ENCODE measurements at places on chromosomes 3 and 15.
A peak's percentile ranks its signal among the peaks of the same experiment; 100 is the strongest.

- no peak for DNase-seq
These were observed 34.7 kb upstream of the SLC24A5 start for GRCh38 chr15:48086133-48086532.

DNA sequence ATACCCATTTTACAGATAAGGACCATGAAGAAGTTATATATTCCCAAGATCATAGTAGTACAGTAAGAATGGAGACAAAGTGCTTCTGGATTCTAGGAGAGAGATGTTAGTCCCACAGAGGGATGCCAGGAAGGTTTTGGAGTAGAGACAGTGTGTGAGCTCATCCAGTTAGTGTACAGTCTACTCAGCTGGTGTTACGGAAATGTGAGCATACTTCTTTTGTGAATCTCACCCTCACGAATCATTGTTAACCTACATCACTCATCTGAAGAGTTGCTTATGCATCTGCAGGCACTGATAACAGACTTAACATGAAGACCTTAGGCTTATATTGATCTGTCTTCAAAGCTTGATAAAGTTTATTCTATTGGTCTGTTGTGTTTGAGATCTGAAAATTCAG lies 106.6 kb upstream of the PTPRG start:
- DNase-seq, result no peak

GRCh38 chr3:135878501-135878900 lies 87.0 kb upstream of the PPP2R3A start:
- no peak for DNase-seq

DNA sequence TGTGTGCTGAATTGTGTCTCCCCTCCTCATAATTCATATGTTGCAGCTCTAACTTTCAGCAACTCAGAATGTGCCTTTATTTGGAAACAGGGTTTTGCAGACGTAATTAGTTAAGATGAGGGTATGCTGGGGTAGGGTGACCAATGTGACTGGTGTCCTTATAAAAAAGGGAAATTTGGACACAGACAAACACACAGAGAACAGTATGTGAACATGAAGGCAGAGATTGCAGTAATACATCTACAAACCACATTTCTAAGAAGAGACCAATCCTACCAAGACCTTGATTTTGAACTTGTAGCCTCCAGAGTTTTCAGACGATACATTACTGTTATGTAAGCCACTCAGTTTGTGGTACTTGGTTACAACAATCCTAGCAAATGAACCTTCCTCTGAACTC lies 817.8 kb downstream of the TUSC7 start:
- no peak for DNase-seq

GRCh38 chr15:43889042-43889441 lies 62.2 kb downstream of the WDR76 start:
- no peak for DNase-seq

DNA sequence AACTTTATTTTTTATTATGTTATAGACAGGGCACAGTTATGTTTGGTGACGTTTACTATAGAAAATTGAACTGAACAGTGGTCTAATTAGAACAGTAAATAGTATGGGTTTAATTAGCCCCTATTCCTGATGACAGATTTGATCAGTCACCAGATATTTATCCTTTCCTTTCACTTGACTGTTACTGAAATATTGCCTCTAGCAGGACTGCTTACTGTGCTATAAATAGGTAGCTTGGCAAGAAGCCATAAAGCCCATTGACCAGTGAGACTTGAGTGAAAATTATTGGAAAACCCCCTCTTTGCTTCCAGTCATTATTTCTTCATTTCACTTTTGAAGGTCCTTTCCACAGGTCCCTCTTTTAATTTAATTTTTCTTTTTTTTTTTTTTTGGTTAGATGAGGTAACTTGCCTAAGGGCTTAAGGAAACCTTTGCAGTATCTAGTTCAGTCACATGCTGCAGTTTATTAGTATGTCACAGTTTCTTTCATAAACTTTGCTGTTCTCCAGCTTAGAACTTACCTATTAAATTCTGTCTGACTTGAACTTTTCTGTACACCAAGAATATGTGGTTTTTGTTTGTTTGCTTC lies 115.6 kb downstream of the ADAMTSL3 start:
- no peak for DNase-seq

DNA sequence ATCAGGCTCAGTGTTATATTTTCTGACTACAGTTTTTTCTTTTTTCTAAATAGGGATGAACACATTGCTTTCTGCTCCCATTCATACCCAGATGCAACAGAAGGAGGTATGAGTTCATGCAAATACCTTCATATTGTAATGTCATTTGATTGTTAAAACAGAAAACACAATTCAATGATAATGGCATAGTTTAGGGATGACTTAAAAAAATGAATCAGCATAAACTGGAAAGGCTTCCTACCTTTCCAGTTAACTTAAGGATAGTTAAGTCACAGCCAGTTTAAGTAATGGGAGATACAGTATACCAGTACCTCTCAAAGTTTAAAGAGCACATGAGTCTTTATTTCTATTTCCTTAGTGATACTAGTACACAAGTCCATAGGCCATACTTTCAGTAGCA lies 24.9 kb downstream of the KNL1 start:
- DNase-seq, result no peak

GRCh38 chr3:64046592-64046991 lies 23.3 kb upstream of the PSMD6 start:
- DNase-seq, result no peak

GRCh38 chr3:133834621-133835417 lies 29.2 kb downstream of the SRPRB start:
- DNase-seq, result no peak

GRCh38 chr3:194810076-194810475 lies 124.4 kb downstream of the FAM43A start:
- DNase-seq, result no peak

GRCh38 chr15:98599909-98600691 lies 48.2 kb upstream of the IGF1R start:
- DNase-seq, result no peak

DNA sequence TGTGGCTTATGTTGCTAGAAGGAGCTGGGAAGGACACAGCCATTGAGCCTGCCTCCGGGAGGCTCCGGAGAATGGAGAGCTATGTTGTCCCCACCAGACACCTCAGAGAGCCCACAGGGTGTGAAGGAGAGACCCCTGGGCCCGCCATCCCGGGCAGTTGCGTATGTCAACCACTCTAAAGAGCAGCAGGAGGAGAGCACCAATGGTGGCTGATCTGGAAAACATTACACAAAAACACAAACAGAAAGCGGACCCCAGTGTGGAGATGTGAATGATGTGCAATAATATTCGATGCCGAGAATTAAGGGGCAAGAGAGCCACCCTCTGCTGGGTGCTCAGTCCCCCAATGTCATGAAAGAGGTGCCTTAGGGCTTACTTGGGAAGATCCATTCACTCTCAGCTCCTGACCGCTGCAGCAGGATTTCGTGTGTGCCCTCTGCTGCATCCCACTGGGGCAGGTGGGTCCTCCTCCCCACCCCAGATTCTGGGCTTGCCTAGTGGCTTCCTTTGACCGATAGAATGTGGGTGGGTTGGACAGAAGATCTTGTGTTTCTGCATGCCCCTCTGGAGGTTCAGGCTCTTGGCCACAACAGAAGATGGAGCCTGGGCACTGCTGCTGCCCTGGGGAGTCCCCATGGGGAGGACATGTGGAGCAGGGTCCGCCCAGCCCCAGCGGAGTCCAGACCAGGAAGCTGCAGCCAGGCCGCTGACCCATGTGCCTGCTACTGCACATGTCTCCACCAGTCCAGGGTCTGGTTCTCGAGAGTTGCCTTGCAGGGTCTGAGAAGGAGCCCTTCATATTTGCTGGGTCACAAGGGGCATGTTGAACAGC lies 245.3 kb downstream of the OCA2 start:
- DNase-seq, result no peak

DNA sequence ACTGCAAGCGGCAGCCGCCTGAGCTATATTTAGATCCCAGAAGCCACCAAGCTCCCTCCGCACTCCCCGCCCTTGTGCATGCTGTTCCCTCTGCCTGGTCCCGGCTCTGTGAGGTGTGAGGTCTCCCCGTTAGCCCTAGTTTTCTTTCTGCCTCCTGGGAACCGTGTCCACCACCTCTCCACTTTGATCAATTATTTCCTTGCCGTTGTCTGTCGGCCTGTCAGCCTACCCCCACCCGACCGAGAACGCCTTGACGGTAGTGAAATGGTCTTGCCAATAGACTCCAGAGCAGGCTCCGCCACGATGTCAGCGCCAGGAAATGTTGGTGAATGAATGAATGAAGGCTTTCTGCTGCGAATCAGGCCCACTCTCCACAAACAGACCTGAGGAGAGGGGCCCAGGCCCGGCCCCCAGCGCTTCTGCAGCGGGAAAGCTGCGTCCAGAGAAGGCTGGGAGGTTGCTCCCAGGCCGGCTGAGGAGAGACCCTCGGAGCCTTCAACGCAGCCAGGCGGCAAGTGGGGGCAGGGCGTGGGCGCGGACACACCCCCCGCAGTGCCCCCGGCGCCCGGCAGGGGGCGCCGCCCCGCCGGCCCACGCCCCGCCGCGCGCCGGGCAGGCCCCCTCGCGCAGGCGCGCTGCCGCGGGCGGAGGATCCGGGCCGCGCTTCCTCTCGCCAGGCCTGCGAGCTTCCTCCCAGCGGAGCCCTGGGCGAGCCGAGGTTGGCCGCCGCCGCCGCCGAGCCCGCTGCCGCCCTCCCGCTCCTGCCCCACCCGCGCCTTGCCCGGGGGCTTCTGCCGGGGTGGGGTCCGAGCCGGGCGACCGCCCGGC lies at the start of gene CSK:
CSK (plus strand) TSS at position 650 of the 828 bp plus-strand sequence. CDS start 16,218 bp downstream, outside the sequence.
- DNase-seq, result peak; percentile 73

DNA sequence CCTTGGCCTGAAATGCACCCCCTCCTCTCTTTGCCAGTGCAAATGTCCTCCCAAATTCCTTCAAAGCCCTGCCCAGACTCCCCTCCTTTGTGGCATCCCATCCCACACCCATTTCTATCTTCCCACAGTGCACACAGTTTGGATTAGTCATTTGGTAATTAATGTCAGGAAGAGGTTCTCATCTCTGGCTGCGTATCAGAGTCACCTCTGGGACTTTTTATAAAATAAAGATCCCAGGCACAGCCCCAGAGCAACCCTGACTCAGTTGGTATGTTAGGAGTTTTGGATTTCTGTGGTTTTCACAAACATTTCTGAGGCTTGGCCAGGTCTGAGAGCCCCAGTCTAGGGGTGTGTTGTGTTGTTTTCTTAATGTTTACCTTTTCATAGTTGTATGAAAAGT lies 41.6 kb downstream of the C3orf20 start:
- no peak for DNase-seq

GRCh38 chr3:184373422-184373821 lies 4.6 kb downstream of the THPO start:
- DNase-seq, result no peak

- no peak for DNase-seq
These were observed 18.8 kb downstream of the BLM start for GRCh38 chr15:90735923-90736322.

- no peak for DNase-seq
These were observed 403.5 kb downstream of the SHQ1 start for GRCh38 chr3:72444656-72445223.

DNA sequence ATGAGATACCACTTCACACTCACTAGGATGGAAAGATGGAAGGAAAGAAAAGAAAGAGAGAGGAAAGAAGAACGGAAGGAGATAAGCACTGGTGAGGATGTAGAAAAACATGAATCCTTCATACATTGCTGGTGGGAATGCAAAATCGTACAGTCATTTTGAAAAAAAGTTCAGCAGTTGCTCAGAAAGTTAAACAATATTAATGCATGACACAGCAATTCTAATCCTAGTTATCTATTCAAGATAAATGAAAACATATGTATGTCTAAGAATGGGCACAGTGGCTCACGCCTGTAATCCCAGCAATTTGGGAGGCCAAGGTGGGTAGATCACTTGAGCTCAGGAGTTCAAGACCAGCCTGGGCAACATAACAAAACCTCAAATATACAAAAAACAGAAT lies 59.1 kb downstream of the SENP7 start:
- no peak for DNase-seq

GRCh38 chr15:88071141-88071540 lies 185.4 kb downstream of the NTRK3 start:
- DNase-seq, result no peak

DNA sequence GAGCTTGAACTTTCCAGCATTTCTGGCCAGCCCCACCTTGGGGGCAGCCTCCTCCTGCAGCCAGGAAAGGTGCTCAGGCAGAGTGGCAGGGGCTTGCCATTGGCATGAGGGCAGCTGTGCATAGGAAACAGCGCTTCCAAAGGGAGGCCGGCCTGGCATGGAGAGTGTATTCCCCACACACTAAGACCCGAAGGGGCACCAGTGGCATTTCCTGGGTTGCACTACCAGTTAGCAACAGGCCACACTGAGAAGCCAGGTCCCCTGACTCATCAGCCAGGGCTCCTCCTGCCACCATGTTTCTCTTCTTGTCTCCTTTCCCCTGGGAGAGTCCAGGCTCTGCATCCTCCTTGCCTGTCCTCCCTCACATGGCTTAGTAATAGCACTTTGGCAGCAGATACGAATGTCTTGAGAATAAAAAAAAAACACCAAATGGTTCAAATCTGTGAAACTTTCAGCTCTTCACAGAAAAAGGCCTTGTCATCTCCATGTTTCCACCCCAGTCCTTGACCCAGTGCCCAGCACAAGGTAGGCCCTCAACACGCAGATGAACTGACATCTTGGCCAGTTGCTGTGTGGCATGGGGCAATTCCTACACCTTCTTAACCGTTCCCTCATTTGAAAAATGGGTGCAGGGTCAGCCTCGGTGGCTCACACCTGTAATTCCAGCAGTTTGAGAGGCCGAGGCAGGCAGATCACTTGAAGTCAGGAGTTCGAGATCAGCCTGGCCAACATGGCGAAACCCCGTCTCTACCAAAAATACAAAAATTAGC lies 180.4 kb downstream of the SMAD6 start:
- no peak for DNase-seq

GRCh38 chr3:15427981-15428380 lies 583 bp downstream of the EAF1 start:
- no peak for DNase-seq

GRCh38 chr3:151282921-151283320 lies 4.6 kb upstream of the P2RY14 start:
- DNase-seq, result peak; percentile 38

- DNase-seq, result no peak
These were observed 495.3 kb upstream of the ARPP21 start for GRCh38 chr3:35144011-35144410.
